ENCODE measurements at places on chromosomes 4 and X.
A peak's percentile ranks its signal among the peaks of the same experiment; 100 is the strongest.

- DNase-seq = peak; percentile 16
Observed at GRCh38 chr4:123505095-123506010, 108.8 kb downstream of the SPRY1 start.

- DNase-seq = no peak
Observed at GRCh38 chr4:104989371-104989770, 157.3 kb upstream of the TET2 start.

DNA sequence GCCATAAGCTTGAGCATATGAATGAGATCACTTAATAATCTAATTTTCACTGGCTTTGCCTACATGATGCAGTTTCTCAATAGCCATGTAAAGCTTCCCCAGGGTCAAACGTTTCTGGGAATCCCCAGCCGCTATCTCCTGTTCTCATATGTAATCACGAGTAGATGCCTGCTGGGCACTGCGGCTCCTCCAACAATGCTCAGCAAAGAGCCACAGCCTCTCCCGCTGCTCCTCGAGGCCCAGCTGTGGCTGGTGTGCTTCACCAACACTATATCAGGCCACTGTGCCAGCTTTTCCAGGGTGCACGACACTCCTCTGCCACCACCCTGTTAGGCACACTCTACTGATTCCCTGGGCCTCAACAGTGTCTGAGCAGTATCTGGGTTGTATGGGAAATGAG, 78.3 kb upstream of the RASGEF1B start:
- no peak for DNase-seq

GRCh38 chr4:187961171-187961570, 34.4 kb upstream of the ZFP42 start:
- no peak for DNase-seq

DNA sequence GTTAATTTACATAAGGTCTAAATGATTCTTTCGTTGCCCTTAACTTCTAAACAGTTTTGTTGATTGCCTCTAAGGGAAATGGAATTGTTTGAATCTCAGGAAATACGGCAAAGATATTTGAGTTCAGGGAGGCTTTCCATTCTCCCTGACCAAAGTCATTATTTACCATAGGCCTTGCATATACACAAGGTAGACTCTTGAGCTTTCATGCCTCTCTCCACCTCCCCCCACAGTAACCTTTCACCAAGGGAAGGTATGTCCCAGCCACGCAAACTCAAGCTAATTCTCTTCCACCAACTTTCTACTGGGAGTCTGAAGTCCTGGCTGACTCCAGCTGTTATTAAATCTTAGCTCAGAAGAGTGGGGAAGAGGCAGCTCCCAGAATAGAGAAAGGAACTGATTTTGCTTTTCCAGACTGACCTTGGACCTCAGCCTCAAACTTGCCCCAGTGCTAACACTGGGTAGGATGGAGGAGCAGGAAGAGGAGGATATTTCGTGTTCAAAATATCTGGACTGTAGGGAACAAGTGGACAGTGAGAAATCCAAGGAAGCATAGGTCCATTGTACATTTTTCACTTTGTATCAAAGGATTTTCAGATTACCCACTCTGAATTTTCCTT, 1.4 kb downstream of the IGSF1 start:
- no peak for DNase-seq

All from cerebellum (tissue), 4 donors.